ENCODE measurements at places on chromosomes 3 and 15. TPM values are rescaled to one million over a fixed set of nuclear protein-coding genes. Genes with fewer than 3 reads are reported as not detected.

LNP1 gene
- total RNA-seq, result 2.3 TPM

ADGRG7 gene
- not detected for total RNA-seq

- DNase-seq, result no peak
Observed at GRCh38 chr15:31866248-31866647, 164.1 kb upstream of the CHRNA7 start.

- no peak for DNase-seq
Observed at GRCh38 chr15:70272565-70273355, 175.0 kb upstream of the TLE3 start.

DNA sequence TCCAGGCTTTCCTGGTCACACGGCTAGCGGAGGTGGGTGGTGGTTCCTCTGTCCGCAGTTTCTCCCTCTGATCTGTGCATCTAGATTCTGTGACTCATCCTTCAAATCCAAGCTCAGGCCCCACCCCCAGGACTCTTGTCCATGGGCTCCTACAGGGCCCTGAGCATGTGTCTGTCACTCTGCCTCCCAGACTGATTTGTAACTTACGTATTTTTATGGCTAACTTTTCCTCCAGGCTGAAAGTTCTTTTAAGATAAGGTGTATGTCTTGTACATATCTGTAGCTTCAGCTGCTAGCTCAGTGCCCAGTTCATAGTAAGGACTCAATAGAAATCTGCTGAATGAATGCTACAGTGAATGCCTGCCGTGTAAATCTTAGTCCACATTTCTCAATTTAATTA lies 8.0 kb downstream of the ESYT3 start:
- DNase-seq, result no peak

DNA sequence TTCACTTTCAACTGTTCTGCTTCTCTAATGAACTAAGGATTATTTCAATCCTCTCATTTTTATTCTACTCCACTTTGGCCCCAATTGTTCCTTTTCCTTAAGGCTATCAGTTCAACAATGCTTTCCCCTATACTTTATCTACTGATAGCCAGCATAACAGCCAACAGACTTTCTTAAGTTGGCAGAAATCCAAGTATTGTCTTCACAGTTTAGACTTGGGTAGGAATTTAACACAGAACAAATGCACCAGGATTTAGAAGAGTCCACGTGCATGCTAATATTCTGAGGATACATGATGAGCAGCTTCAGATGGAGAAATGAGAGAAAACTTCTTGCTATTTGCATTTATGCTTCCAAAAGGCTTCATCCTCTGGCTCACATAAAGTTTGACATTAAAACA lies 54.8 kb downstream of the FBN1 start:
- no peak for DNase-seq

- DNase-seq, result no peak
Observed at GRCh38 chr3:46381625-46382024, 10.9 kb downstream of the CCR5 start.

All from naive thymus-derived CD4-positive, alpha-beta T cell (primary cell).